ENCODE measurements at places on chromosomes 3 and 15. TPM values are rescaled to one million over a fixed set of nuclear protein-coding genes. Genes with fewer than 3 reads are reported as not detected.

Gene CLRN1
- total RNA-seq: not detected

Gene TRH
- not detected for total RNA-seq

Gene SHC4
- not detected for total RNA-seq

Gene GOLGA6L2
- not detected for total RNA-seq

Gene GLDN
- not detected for total RNA-seq

Gene ACTRT3
- total RNA-seq: not detected

Gene GOLGA8O
- 3.7 TPM for total RNA-seq

Gene LEKR1
- 1.2 TPM for total RNA-seq

Gene P3H2
- not detected for total RNA-seq

Gene TM6SF1
- 0.78 TPM for total RNA-seq

Gene CYP11A1
- total RNA-seq: not detected

GRCh38 chr3:172625404-172625803, 85.5 kb downstream of the NCEH1 start:
- H3K27me3 ChIP-seq: no peaks in the 10 kb centered on the region
- no peaks in the 10 kb centered on the region for H3K36me3 ChIP-seq
- no peak for DNase-seq
- H3K4me3 ChIP-seq: no peak overlapping the region
- H3K27ac ChIP-seq: no peak overlapping the region

- DNase-seq: no peak
- H3K27me3 ChIP-seq: no peaks in the 10 kb centered on the region
- H3K4me3 ChIP-seq: no peak overlapping the region
- no peak overlapping the region for H3K27ac ChIP-seq
- H3K4me1 ChIP-seq: no peaks in the 10 kb centered on the region
Observed at GRCh38 chr15:68985361-68985891, 29.1 kb upstream of the NOX5 start.

- H3K27ac ChIP-seq: no peak overlapping the region
- H3K4me3 ChIP-seq: no peak overlapping the region
- H3K4me1 ChIP-seq: no peaks in the 10 kb centered on the region
- DNase-seq: no peak
Observed at GRCh38 chr3:169842960-169843359, 26.8 kb downstream of the LRRC31 start.

DNA sequence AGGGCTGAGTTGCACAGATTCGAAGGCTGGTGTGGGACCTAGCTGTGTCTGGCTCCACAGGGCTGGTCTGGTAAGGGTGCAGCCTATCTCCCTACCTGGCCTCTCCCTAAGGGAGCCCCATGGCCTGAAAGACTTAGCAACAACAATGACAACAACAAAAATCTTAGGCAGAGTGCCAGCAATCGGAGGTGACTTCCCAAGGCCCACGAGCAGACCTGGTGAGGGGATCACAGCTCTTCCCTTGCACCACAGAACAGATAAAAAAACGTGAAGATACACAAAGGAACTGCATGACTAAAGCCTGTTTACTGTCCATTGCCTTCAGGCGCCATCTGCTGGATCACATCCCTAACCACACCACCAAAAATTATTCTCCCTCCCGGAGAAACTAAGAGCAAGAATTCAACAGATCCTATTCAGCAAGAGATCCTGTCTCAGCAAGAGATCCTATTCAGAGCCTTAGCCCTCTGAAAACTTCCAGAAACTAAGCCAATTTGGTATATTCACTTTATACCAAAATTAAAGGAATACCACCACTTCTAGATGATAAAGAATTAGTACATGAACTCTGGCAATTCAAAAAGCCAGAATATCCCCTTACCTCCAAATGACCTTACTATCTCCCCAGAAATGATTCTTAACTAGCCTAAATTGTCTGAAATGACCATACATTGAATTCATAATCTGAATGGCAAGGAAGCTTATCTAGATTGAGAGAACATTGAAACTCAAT, 24.1 kb upstream of the OR5K4 start:
- DNase-seq: no peak
- no peak overlapping the region for H3K27ac ChIP-seq
- H3K36me3 ChIP-seq: no peaks in the 10 kb centered on the region
- no peaks in the 10 kb centered on the region for H3K4me1 ChIP-seq
- H3K4me3 ChIP-seq: no peak overlapping the region
- H3K27me3 ChIP-seq: no peaks in the 10 kb centered on the region

DNA sequence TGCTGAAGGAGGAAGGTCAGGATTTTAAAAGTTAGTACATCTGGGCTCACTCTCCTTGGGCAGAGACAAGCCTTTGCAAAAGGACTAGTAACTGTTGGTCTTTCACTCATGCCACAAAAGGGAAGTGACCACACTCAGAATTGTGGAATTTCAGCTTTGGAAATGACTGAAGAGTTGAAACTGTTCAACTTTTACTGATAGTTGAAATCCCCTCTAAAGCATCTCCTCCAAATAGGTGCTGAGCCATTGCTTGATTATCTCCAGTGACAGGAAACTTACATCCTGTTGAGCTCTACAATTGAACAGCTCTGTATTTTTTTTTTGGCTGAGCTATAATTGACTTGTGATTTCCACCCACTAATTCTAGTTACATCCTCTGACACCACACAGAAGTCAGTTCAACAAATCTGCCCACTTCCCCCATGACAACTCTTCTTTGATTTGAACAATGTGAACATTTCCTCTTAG, 254.8 kb upstream of the TPRG1 start:
- H3K4me3 ChIP-seq: no peak overlapping the region
- H3K4me1 ChIP-seq: peaks cover 16% of the 10 kb centered on the region
- H3K36me3 ChIP-seq: no peaks in the 10 kb centered on the region
- H3K27ac ChIP-seq: no peak overlapping the region

- no peaks in the 10 kb centered on the region for H3K36me3 ChIP-seq
- H3K27ac ChIP-seq: no peak overlapping the region
- DNase-seq: no peak
- no peaks in the 10 kb centered on the region for H3K27me3 ChIP-seq
- H3K4me3 ChIP-seq: no peak overlapping the region
Observed at GRCh38 chr3:170777564-170777926, 92.5 kb downstream of the RPL22L1 start.

DNA sequence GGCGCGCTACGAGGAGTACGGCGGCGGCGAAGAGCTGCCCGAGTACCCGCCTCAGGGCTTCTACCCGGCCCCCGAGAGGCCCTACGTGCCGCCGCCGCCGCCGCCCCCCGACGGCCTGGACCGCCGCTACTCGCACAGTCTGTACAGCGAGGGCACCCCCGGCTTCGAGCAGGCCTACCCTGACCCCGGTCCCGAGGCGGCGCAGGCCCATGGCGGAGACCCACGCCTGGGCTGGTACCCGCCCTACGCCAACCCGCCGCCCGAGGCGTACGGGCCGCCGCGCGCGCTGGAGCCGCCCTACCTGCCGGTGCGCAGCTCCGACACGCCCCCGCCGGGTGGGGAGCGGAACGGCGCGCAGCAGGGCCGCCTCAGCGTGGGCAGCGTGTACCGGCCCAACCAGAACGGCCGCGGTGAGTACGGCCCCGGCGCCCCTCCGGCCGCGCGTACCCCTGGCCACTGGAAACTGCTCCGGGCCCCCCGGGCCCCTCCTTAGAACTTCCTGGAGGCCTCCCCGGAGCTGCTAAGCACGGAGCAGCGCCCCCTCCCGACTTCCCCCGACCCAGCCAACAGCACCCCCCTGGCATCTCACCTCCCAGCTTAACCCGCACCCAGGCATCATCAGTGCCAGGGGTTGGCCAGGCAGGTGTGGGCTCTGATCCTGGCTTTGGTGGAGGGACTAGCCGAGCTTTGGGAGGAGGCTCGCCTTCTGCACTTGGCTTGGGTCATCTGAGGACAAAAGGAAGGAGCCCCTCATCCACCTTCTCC, 1.4 kb downstream of the LOXL1 start:
- H3K36me3 ChIP-seq: no peaks in the 10 kb centered on the region
- no peaks in the 10 kb centered on the region for H3K27me3 ChIP-seq
- H3K4me1 ChIP-seq: peaks cover 21% of the 10 kb centered on the region

DNA sequence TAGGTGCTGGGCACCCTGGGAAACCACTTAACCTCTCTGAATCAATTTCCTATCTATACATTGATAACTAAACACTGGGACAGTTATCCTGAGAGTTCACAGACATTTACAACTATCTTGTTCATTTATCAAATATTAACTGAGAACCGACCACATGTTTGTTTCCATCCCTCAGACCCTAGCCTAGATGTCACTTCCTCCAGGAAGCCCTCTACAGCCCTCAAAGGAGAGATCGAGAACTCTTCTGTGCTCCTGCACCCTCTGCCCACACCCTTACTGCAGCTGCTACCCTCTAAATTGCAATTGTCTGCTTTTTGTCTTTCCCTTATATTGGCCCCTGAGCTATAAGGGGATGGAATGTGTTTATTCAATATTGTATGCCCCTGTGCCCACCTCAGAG, 46.1 kb downstream of the SRGAP3 start:
- no peak for DNase-seq
- no peak overlapping the region for H3K4me3 ChIP-seq

GRCh38 chr15:95141486-95141885, 910.1 kb downstream of the MCTP2 start:
- H3K27ac ChIP-seq: no peak overlapping the region
- DNase-seq: no peak
- H3K4me3 ChIP-seq: no peak overlapping the region
- no peaks in the 10 kb centered on the region for H3K36me3 ChIP-seq
- H3K27me3 ChIP-seq: no peaks in the 10 kb centered on the region

GRCh38 chr15:60970246-60971170, 258.6 kb downstream of the RORA start:
- H3K4me1 ChIP-seq: no peaks in the 10 kb centered on the region
- DNase-seq: no peak
- H3K27me3 ChIP-seq: no peaks in the 10 kb centered on the region
- H3K36me3 ChIP-seq: no peaks in the 10 kb centered on the region

GRCh38 chr3:195441992-195442572, 738 bp downstream of the ACAP2 start:
- peak; percentile 53 for DNase-seq
- peaks cover 24% of the 10 kb centered on the region for H3K4me1 ChIP-seq
- H3K36me3 ChIP-seq: no peaks in the 10 kb centered on the region
- H3K4me3 ChIP-seq: peak overlapping the region; percentile 91
- no peaks in the 10 kb centered on the region for H3K27me3 ChIP-seq

DNA sequence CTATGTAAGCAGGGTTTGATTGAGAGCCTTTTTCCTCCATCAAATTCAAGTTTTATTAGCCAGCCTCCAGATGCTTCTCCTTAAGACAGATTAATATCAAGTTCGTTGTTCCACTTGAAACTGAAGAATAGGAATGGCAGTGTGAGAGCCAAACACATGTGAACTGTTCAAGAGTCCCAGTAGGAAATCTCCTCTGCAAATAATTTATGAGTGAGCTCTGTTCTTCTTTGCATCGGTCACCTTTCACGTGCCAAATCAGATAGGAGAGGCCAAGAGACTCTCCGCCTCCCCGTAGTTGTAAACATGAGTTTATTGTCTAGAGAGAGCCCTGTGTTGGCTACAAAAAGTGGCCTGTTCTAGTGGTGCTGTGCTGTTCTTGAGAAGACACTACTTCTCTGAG, 372.1 kb upstream of the NR2F2 start:
- no peak overlapping the region for H3K27ac ChIP-seq
- H3K4me3 ChIP-seq: no peak overlapping the region
- H3K36me3 ChIP-seq: no peaks in the 10 kb centered on the region

DNA sequence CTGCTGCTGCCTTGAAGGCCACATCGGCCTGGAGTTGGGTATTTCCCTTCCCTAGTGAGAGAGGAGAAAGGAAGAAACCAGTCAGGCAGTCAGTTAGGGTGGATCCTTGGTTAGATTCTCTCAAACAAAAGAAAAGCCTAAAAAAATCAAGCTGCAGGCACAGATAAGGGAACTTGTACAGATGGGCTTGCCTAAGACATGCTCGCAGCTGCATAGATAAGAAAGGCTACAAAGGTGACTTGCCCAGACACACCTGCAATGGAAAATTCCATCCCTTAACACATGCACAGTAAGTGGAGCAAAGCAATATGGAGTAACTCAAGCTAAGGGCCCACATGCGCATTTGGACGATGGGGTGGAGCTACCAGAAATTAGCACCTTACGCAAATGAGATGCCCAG, 199.7 kb upstream of the ARPP21 start:
- no peak overlapping the region for H3K27ac ChIP-seq
- H3K27me3 ChIP-seq: no peaks in the 10 kb centered on the region
- DNase-seq: no peak
- no peaks in the 10 kb centered on the region for H3K4me1 ChIP-seq
- no peak overlapping the region for H3K4me3 ChIP-seq

DNA sequence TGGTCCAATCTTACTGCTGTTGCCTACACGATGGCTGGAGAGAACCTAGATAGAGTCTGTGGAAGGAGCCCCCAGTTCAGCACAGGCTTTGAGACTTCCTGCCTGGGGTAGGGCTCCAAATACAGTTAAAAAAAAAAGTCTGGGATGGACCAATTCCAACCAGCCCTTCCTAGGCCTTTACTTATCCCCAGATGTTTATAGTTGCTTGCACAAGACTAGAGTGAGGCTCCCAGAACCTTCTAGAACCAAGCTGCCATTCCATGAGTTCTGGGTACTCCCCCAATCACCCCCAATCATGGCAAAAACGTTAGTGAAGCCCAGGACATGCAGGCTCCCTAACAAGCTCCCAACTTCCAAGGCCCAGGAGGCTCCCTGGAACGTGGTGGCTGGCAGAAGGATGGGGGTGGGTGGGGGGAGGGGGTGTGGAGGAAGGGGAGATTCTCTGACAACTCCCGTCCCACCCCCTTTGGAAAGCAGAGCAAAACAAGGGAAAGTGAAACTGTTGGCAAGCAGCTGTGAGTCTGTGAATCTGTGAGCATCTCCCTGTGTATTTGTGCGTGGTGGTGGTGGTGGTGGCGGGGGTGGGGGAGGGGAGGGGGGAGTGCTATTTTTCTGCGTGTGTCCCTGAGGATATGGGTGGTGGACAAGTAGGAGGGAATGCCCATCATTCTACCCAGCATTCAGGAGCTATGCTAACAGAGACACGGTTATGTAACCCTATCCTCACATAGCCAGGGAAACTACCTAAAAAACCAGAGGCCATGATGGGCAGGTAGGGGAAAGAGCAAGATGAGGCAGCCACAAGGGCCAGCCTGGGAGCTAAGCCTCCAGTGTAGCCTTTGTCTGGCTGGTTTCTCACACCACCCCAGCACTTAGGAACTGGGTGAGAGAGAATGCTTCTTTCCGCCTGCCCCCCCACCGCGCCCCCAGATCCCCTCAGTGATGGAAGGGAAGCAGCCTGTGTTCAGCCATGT, 2.0 kb downstream of the MST1R start:
- no peak overlapping the region for H3K4me3 ChIP-seq
- no peaks in the 10 kb centered on the region for H3K27me3 ChIP-seq
- no peak overlapping the region for H3K27ac ChIP-seq
- no peaks in the 10 kb centered on the region for H3K36me3 ChIP-seq

GRCh38 chr3:66747696-66748095, 246.9 kb upstream of the LRIG1 start:
- H3K36me3 ChIP-seq: no peaks in the 10 kb centered on the region
- no peak for DNase-seq
- H3K4me1 ChIP-seq: no peaks in the 10 kb centered on the region
- no peak overlapping the region for H3K27ac ChIP-seq
- H3K4me3 ChIP-seq: no peak overlapping the region

- H3K4me3 ChIP-seq: no peak overlapping the region
- no peaks in the 10 kb centered on the region for H3K36me3 ChIP-seq
- DNase-seq: no peak
- no peak overlapping the region for H3K27ac ChIP-seq
- H3K4me1 ChIP-seq: no peaks in the 10 kb centered on the region
- no peaks in the 10 kb centered on the region for H3K27me3 ChIP-seq
Observed at GRCh38 chr3:186628756-186629155, 11.4 kb upstream of the FETUB start.

Measured in naive thymus-derived CD4-positive, alpha-beta T cell (primary cell).